ENCODE measurements at places on chromosomes 11 and 22.

DNA sequence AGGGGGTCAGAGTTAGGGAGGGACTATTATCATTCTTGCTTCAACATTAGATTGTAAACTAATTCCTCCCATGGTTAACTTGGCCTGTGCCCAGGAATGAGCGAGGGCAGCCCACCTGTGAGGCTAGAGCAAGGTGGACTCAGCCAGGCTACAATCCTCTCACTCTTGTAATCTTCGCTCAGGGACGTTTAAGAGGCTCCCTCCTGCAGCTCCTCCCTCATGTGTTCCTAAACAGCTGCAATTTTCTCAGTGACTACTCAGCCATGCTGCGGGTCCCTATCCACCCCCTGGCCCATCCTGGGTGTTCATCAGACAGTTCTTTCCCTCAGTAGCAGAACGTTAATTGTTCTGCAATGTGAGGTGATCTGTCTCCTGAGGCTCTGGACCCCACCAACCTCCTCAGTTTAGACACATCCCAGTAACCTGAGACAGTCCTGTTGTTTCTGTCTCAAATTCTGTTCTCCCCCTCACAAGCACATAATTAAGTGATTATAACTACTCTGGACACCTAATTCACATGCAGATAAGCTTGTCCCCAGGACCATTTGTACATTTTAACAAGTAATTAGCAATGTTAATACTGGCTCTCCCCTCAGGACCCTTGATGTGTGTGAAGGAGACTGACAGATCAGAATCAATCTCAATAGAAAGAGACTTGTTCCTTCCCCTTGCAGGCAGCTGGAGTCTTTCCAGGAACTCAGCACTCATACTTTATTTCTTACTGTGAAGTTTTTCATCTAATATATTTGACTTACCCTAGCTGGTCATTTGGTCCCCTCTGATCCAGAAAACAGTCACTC, 337.2 kb upstream of the B3GAT1 start:
- no peak for DNase-seq

DNA sequence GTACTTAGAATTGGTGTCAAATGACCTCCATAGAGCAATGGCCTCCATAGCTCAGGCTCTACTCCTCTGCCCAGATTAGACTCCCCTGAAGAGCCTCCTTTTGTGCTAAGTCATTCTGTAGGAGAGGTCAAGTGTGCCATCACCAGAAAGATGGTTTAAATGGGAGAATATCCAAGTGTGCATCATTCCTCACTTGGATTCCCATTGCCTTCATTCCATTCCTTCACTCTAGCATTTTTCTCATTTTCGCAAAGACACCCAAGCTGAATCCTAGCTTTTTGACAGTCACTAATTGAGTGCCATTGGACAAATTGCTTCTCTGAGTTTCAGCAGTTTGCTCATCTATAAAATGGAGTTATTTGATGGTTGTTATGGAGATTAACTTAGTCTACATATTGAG, 16.9 kb downstream of the CLMP start:
- DNase-seq = no peak

DNA sequence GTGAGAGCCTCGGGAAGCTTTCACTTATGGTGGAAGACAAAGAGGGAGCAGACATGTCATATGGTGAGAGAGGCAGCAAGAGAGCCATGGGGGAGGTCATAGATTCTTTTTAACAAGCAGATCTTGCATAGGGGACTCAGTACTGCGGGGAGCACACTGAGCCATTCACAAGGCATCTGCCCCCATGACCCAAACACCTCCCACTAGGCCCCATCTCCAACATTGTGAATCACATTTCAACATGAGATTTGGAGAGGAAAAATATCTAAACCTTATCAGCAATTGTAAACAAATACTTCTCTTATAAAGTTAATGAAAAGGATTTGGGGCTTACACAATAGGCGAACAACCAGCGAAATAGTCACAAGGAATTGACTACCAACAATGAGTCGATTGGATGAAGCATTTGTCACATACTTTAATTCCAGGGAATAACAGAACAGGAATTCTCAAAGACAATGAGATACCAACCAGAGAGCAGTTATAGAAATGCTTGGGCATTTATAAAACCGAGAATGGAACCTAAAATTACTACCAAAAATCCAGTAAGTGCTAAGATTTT, 7.3 kb downstream of the DDI1 start:
- no peak for DNase-seq

DNA sequence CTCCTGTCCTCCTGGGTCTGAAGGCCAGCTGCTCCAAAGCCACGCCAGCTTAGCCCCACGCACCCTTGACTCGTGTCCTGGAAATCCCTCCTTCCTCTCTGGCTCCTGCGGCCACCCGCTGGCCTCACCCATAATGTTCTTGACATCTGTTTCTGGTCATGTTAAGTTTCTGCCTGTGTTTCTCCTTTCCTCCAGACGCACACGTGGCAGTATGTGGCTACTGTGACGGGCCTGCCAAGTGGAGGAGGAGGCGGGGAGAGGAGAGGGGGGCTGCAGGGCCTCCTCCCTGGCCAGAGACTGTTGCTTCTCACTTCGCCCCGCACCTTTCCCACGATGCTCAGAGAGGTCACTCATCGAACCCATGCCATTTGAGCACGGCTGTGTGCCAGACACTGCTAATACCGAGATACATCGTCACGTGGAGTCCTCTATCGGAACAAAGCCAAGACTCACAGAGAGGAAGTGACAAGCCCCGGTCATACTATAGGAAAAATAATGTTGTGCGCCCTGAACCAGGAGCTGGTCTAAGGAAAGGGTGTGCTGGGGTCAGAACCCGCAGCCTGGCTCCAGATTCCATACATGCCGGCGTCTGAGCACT, 11.5 kb downstream of the C1QTNF6 start:
- DNase-seq = no peak

DNA sequence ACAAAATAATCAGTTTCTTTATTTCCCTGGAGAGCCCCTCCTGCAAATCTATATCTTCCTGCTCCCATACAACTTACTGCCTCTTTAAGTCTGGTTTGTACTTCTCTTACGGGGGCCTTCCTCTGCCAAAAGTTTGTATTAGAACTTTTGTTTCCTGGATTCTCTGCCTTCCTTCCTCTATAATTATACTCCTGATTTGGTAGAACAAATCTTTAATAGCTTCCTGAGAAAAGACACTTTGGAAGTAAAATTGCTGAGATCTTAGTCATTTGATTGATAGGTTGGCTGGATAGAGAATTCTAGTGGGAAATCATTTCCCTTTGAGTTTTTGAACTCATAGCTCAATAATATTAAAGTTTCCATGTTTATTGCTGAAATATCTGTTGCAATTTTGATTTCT, 499.2 kb downstream of the RAB38 start:
- no peak for DNase-seq

GRCh38 chr11:118740892-118741291, 50.1 kb downstream of the DDX6 start:
- no peak for DNase-seq

GRCh38 chr11:12102588-12103410, 7.6 kb upstream of the MICAL2 start:
- no peak for DNase-seq

GRCh38 chr11:17263769-17264168, 12.8 kb upstream of the NUCB2 start:
- no peak for DNase-seq

DNA sequence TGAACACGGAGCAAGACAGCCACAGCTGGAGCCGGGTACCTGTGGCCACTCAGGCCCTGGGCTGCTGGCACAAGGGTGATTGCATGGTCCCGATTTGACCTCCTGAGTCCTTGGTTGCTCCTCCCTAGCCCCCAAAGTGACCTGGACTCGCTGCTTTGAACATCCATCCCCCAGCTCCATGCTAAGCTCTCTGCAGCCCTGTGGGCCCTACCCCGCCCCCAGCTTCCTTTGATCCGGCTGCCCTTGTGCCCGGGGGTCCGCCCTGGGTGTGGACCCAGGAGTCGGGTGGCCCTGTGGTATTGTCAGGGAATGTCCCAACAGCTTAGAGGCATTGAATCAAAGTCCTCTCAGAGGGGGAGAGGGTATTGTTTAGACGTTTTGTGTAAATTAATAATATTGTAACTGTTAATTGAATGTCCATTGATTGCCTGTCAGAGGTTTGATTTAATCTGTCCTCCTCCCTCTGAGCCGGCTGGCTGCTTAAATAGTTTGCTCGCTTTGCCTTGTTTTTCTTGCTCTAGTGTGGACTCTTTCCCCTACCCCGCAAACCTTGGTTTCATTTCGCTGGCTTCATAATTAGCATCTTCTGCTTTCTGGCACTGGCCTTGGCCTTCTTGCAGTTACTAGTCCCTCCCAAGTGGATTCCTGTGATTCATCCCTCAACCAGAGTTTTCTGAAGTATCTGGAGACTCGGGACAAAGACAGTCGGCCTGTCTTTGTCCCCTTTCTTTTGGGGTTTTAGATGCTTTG, 20.7 kb downstream of the GRIK4 start:
- no peak for DNase-seq

DNA sequence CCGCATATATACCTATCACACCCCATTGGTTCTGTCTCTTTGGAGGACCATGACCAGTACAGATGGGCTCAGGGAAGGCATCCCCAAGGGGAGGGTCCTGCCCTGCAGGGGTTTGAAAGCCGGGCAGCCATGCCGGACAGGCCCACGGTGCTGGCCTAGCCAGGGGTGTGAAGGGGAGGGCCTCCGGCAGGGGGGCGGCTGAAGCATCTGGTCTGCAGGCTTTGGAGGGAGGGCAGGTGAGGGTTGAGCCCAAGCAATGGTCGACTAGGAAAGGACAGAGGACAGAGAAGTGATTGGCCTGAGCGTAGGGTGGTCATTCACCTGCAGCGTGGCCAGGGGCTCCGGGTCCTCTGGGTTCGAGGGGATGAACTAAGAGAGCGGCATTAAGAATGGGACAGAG, 11.2 kb upstream of the CTSD start:
- DNase-seq = no peak

DNA sequence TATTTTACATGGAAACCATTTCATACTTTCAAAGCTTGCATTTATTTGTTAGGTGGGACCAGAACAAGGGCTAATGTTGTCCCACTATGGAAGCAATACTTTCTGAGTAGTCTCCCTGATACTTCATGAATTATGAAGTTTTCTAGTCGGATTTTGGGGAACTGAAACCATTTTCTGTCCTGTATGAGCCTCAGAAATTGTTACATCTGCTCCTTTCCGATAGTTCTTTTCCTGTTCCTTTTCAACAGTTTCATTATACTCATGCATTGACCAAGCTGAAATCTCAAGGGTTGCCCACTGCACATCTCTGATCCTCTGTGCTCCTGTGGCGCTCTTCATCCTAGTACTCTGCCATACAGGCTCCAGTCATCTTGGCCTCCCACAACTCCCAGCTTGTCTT, 31.5 kb upstream of the GLYATL1 start:
- no peak for DNase-seq

DNA sequence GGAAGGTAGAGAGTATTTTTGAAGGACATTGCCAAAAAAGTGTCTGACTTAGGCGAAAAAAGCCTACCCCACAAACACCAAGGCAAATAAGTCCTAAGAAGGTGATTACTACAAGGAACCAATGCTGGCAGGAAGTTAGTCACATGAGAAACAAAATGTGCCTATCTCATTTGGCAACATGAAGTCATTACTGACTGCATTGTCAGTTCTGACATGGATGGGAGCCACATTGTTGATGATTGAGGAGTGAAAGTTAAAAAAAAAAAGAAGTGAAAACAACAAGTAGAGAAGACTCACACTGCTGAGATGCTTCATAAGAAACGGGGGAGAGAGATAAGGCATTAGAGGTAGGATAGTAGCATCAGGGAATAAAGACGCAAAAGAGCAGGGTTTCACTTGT, 141.5 kb upstream of the FAT3 start:
- DNase-seq = no peak

Data from stimulated activated CD4-positive, alpha-beta T cell treated with anti-CD3 and anti-CD28 coated beads, Interleukin-12 subunit alpha, Interleukin-12 subunit beta, amount 100 ng/mL, for 24 hours (primary cell).